ENCODE measurements at places on chromosomes 16 and 17.

DNA sequence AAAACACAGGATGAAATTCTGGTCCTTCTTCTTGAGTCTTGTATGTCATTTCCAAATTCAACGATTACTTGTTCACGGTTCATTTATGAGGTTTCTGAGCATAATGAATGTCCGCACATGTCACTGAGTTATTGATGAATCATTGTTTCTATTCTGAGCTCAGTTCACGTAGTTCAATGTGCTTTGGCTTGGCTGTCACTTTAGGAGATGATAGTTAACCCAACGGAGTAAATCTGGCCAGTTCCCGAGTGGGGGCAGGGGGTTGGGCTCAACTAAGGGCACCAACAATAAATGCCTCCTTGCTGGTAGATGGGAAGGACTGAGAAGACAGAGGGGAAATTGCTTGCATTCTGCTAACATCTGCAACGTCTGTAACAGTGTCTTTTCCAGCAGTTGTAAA is 239.4 kb upstream of the HSBP1 start:
- no peak for DNase-seq

- no peak for DNase-seq
Measured at GRCh38 chr17:32806646-32807045, 70.3 kb downstream of the MYO1D start.

DNA sequence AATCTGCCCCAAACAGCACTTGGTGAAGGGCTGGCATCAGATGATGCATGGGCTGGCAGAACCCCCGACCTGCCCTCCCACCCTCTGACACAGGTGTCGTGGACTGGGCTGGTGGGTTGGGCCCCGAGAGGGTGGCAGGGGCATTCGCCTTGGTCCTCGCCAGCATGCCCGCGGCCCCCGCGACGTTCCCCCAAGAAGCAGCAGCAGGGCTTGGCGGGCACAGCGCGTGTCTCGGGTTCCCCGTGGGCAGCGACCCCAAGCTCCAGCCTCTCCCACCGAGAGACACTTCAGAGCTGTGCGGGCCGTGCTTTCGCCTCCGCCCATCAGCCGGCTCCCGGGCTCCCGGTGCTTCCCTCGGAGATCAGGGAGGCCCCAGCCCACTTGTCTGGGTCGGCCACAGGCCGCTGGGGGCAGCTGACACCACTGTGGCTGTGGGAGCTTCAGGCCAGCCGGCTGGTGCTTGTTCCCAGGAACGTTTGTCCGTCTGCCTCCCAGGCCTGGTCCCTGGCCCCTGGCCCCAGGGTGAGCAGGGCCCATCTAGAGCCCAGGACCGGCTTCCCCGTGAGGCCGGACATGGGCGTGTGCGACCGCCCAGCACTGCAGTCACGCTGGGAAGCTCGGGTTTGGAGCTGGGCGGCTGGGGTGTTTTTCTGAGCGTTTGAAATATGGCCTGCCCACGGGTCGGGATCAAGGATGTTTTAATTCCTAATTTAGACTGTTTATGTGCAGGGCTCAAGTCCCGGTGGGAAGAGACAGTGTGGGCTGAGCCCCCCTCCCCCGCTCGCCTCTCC is 16.6 kb downstream of the CACNA1H start:
- no peak for DNase-seq

DNA sequence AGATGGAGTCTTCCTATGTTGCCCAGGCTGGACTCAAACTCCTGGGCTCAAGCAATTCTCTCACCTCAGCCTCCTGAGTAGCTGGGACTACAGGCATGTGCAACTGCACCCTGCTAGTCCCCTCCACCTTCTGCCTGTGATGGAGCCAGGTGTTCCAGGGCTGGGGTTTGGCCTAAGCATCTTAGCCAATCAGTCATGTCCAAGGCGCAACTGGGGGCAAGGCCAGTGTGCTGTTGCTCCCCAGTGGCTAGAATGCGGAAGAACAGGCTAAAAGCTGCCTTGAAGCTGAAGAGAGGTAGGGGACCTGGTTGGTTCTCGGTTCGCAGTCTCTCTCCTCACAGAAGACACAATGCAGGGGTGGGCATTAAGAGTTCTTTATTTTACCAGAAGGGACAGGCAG is 18.6 kb downstream of the FLOT2 start:
- DNase-seq, result no peak

DNA sequence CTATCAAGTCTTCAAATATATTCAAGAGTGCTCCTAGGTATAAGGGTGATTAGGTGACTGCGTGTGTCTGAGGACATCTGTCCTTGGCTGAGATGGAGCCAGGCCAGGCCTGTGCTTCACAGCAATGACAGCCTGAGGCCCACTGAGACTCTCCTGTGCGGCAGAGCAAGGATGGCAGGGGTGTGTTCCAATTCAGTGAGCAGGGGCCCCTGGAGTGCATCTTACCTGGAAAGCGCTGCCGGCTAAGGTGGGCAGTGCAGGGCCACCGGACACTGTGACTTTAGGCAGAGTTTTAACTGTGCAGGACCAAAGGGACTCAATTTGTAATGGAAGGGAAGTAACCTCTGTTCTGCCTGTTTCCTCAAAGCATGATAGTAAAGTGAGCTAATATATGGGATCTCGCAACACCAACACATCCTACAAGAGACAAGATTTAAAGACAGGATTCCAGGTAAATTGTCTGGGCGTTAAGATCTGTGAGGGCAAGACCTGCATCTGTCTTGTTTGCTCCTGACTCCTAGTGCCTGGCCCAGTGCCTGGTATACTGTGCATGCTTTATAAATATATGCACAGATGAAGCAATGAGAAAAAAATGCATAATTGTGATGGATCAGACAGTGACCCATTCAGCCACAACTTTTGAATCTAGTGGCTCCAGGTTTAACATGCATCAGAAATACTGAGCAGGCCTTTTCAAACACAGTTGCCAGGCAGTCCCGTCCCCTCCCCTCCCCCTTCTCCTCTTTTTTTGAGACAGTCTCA is 86.7 kb downstream of the MRC2 start:
- no peak for DNase-seq

DNA sequence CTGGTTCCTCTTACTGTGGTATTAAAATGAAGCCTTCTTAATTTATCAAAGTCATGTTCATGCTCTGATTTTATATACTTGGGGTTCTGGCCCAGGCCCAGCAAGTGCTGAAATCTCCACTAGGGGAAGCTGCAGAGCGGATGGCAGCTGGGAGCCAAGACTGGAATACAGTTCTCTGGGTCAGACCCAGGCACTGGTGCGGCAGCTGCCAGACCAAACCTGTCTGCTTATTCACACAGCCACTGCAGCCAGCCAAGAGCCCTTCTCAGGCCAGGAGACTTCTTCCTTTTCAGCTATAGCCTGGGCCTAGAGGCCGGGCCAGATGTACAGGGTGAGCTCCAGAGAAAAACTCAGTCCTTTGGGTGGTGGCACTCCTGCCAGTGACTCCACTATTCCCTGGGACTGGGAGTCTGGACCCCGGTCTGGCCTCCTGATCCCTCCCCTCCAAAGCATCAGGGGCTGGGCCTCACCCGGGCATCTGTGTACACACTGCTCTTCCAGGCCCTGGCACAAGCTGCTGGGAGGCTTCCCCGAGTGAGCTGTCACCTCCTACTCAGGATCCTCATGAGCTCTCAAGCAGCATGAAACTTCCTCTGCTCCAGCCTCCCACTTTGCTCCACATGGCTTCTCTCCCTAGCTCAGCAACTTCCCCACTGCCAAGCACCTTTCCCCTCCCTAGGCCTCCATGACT is 24.4 kb downstream of the ATP6V0D1 start:
- no peak for DNase-seq
